ENCODE measurements at places on chromosomes 1 and 21.

DNA sequence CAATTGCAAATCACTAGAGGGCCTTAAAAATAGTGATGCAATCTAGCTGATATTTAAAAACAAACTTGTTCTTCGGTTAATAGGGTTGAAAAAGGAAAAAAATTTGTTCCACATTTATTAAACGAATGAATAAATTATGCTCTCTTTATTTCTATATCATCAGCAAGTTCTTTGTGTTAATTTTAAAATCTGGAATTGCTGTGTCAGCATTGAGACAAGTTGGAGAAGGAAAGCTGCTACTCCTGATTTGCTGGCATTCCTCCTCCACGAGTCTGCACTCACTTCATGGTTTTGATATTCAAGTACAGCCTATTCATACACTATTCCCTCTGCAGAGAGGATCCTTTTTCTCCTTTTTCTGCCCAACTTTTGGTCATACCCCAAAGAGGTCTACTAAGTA lies 117.6 kb downstream of the MRPL39 start:
- DNase-seq = no peak
- no peaks in the 10 kb centered on the region for H3K4me1 ChIP-seq
- H3K27ac ChIP-seq = no peak overlapping the region
- no peaks in the 10 kb centered on the region for H3K27me3 ChIP-seq
- no peak overlapping the region for H3K4me3 ChIP-seq

DNA sequence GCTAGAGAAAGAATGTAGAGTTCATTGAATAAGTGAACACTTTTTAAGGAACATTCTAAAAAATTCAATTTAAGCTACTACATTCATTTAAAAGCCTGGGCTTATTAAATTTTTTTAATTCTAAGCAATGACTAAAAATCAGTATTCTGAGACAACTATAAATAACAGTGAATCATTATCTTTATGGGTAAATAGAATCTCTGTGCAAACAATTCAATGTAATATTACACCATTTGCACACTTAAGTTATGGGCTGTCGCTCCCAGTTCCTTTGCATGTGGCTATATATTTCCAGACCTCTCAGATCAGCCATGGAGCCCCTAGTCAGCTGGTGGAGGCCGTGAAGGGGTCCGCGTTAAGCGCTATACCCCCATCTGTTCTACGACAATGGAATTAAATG lies 65.1 kb downstream of the KCNK1 start:
- no peak for DNase-seq
- no peaks in the 10 kb centered on the region for H3K27me3 ChIP-seq
- no peaks in the 10 kb centered on the region for H3K4me1 ChIP-seq
- H3K4me3 ChIP-seq = no peak overlapping the region
- H3K27ac ChIP-seq = no peak overlapping the region

DNA sequence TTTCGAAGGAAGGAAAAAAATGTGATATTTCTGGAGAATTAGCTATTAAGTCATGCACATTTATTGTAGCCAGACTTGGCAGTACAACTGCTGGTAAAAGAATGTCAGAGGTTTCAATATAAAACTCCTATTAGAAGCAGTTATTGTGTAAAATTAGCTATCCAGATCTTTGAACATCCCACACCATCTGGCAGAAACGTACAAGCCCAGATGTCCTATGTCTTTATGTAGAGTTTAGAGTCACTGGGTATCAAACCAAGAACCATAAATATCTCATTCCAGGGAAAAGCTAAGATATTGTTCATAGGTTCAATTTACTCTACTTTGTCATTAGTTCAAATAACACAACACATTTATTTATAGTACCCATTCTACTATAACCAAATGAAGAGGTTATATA lies 31.4 kb downstream of the OLFM3 start:
- no peaks in the 10 kb centered on the region for H3K4me1 ChIP-seq
- H3K27ac ChIP-seq = no peak overlapping the region
- H3K4me3 ChIP-seq = no peak overlapping the region
- H3K27me3 ChIP-seq = no peaks in the 10 kb centered on the region
- H3K36me3 ChIP-seq = no peaks in the 10 kb centered on the region

- no peak for DNase-seq
- H3K27me3 ChIP-seq = peaks cover 3% of the 10 kb centered on the region
- H3K36me3 ChIP-seq = no peaks in the 10 kb centered on the region
- H3K27ac ChIP-seq = no peak overlapping the region
- H3K4me3 ChIP-seq = no peak overlapping the region
- H3K4me1 ChIP-seq = no peaks in the 10 kb centered on the region
These were observed 48.5 kb upstream of the IGSF21 start for GRCh38 chr1:18058981-18059605.

DNA sequence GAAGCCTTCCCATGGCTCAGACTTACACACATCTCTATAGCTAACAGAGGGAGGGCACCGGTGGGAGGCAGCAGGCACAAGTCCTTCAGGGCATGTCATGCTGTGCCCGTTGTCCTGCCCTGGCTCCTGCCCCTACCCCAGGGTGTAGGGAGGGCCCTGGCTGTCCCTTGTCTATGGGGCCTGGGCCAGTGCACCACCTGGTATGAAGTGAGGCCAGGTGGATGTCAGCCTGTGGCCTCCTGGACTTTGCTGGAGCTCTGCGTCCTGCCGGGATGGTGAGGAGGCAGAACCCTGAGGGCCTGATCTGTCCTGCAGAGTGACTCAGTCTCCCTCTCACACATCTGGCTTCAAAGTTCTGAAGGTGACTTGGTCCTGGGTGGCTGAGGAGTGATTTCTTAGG lies 47.3 kb upstream of the GPR37L1 start:
- DNase-seq = no peak
- no peak overlapping the region for H3K4me3 ChIP-seq
- no peak overlapping the region for H3K27ac ChIP-seq
- no peaks in the 10 kb centered on the region for H3K36me3 ChIP-seq

DNA sequence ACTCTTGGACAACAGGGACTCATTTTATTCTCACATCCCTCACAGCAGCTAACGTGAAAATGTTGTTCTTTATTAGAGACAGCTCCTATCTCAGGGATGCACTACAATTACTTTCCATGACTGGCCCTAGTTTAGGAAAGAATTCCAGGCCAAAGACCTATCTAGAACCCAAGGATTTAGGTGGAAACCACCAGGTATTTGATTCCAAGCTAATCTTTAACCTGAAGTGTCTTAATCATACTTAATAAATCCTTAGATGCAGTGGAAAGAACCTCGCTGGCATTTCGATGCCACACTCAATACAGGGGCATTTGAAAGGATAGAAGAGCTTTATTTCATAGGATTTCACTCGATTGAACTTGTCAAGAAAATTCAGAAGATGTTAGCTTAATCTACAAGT lies 218.3 kb downstream of the KIF26B start:
- DNase-seq = no peak
- H3K4me3 ChIP-seq = no peak overlapping the region
- no peaks in the 10 kb centered on the region for H3K4me1 ChIP-seq
- H3K27me3 ChIP-seq = no peaks in the 10 kb centered on the region
- no peak overlapping the region for H3K27ac ChIP-seq

DNA sequence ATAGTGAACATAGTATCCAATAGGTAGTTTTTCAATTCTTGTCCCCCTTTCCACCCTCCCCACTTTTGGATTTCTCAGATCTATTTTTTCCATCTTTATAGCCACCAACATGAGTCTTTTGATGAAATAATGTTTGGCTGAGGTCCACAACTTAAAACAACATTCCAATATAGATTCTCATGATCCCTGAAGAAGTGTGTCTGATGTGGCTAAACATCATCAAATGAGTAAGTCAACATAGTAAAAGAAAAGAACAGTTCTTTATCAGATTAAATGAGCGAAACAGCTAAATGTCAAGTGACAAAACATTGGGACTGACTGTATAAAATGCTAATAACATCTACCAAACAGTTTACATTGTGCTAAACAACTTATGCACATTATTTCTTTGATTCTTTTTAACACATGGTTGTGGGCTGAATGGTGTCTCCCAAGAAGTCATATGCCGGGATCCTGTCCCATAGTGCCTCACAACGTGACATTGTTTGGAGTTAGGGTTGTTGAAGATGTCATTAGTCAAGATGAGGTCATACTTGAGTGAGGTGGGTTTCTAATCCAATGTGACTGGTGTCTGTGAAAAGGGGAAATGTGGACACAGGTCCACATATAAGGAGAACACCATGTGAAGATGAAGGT lies 453.6 kb downstream of the LTN1 start:
- no peak overlapping the region for H3K4me3 ChIP-seq
- no peak for DNase-seq
- no peak overlapping the region for H3K27ac ChIP-seq
- H3K4me1 ChIP-seq = no peaks in the 10 kb centered on the region

DNA sequence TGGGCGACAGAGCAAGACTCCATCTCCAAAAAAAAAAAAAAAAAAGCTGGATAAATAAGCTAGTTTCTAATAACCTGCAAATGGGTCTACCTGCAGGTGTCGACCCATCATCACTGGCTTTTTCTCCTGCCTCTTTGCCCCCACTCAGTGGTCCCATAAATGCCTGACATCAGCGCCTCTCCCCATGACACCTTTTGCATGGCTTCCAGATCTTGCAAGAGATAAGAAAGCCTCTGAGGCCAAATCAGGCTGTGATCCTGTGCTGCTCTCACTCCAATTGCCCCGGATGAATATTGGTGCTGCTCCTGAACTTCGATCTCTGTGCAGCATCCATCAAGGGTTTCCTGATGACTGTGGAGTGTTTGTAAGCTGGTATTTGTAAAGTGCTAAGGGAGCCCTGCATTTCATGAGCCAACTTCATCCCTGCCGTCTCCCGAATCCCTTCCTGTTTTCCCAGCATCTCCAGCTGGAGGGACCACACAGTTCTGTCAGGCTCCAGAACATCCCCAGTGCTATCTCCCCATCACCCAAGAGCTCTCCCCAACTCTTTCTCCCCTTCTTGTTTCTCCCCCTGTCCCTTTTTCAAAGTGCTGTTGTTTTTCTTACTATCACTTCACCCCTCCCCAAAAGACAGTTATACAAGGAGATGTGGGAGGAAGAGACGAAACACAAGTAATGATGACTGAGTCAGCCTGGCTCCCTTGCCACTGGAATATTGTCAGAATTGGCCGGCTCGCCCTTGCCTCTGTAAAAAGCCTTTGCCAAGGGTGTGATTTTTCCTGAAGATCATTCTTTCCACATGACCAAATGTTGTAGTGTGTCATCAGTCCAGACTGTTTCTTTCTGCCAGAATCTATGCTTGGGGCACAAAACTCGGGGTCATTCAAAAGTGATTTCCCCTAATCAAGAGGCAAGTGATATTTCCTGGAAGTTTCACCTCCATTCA lies 2.8 kb upstream of the EFHD2 start:
- H3K4me1 ChIP-seq = peaks cover 6% of the 10 kb centered on the region
- H3K4me3 ChIP-seq = no peak overlapping the region
- H3K27ac ChIP-seq = no peak overlapping the region
- H3K36me3 ChIP-seq = no peaks in the 10 kb centered on the region
- no peak for DNase-seq
- no peaks in the 10 kb centered on the region for H3K27me3 ChIP-seq

- no peak overlapping the region for H3K4me3 ChIP-seq
- no peak for DNase-seq
- H3K36me3 ChIP-seq = no peaks in the 10 kb centered on the region
These were observed 90.4 kb upstream of the VAV3 start for GRCh38 chr1:108055387-108055786.

GRCh38 chr21:41768437-41769042 lies 1.7 kb upstream of the RIPK4 start:
- H3K27ac ChIP-seq = peak overlapping the region; percentile 85
- H3K27me3 ChIP-seq = no peaks in the 10 kb centered on the region
- DNase-seq = no peak
- H3K36me3 ChIP-seq = no peaks in the 10 kb centered on the region
- no peaks in the 10 kb centered on the region for H3K4me1 ChIP-seq

- H3K36me3 ChIP-seq = no peaks in the 10 kb centered on the region
- H3K4me1 ChIP-seq = no peaks in the 10 kb centered on the region
- no peak overlapping the region for H3K27ac ChIP-seq
- DNase-seq = no peak
- no peak overlapping the region for H3K4me3 ChIP-seq
These were observed 26.5 kb downstream of the SFT2D2 start for GRCh38 chr1:168252204-168252733.

DNA sequence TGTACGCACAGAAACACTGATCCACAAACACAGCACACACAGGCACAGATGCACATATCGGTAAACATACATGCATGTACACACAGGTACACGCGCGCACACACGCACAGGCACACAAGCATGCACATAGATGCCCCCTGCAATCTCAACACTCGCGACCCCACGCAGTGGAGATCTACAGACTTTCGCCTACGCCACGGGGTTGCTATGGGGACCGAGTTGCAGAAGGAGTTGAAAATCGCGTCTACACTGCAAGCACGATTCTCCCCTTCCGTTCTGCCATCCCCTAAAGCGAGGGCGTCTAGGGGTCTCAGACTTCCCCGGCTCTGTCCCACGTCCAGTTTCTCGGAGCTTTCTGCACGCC lies 826 bp downstream of the TRIM17 start:
- H3K27me3 ChIP-seq = no peaks in the 10 kb centered on the region
- no peak for DNase-seq
- peak overlapping the region; percentile 33 for H3K27ac ChIP-seq
- H3K4me1 ChIP-seq = peaks cover 7% of the 10 kb centered on the region
- peak overlapping the region; percentile 33 for H3K4me3 ChIP-seq
